Endodermal cell (in vitro differentiated cells): ENCODE measurements at places on chromosomes 5 and 9. TPM values are rescaled to one million over a fixed set of nuclear protein-coding genes. Genes with fewer than 3 reads are reported as not detected.
A peak's percentile ranks its signal among the peaks of the same experiment; 100 is the strongest.

Gene FOXE1
- total RNA-seq: 0.16 TPM in 1 of 3 replicates, not detected in the others

Gene PCDH1
- 45.4 to 73.6 TPM (median 47.6 TPM) in 3 replicates for total RNA-seq

Gene DIPK1B
- total RNA-seq: 35.1 and 35.7 TPM in 2 replicates

Gene ERMP1
- 32.7 to 47.0 TPM (median 36.0 TPM) in 3 replicates for total RNA-seq

Gene SLC1A3
- 1.7 and 2.6 TPM in 2 replicates for total RNA-seq

Gene PCDHA9
- total RNA-seq: 1.4 and 2.6 TPM in 2 replicates

Gene IL6ST
- 30.4 and 33.1 TPM in 2 replicates for total RNA-seq

Gene OTP
- not detected in 3 replicates for total RNA-seq

- no peak for DNase-seq
Observed at GRCh38 chr5:172710676-172711075, 60.3 kb downstream of the DUSP1 start.

DNA sequence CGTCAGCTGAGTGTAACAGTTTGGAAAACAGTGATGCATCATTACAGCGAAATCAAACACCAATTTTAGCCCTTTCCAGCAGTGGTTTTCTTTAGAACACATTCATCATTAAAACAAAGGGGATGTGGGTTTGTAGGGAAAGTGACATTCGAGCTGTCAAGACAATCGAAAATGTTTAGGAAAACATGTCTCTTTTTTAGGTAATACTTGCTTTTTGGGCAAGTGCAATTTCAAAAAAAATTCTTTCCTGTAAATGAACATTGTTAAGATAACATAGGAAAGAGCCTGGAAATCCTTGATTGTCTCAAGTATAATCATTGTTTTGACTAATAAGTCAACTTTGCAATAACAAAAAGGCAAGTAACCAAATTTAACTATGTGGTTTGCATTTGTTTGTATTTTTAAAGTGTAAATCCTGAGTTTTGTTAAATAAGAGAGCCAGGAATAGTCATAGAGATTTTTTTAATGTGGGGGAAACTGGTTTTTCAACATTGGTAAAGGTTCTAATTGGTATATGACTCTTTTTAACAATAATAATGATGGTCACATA is 182.5 kb downstream of the TTLL11 start:
- no peak for DNase-seq

GRCh38 chr5:122576256-122577016 is 198.4 kb upstream of the SNX2 start:
- no peak for DNase-seq

- no peak for DNase-seq
Observed at GRCh38 chr5:109865637-109866036, 175.9 kb downstream of the MAN2A1 start.

GRCh38 chr9:98516205-98516896 is 192.4 kb downstream of the GABBR2 start:
- no peak for DNase-seq

- DNase-seq: no peak
Observed at GRCh38 chr5:134110382-134110781, 4.1 kb upstream of the TCF7 start.

DNA sequence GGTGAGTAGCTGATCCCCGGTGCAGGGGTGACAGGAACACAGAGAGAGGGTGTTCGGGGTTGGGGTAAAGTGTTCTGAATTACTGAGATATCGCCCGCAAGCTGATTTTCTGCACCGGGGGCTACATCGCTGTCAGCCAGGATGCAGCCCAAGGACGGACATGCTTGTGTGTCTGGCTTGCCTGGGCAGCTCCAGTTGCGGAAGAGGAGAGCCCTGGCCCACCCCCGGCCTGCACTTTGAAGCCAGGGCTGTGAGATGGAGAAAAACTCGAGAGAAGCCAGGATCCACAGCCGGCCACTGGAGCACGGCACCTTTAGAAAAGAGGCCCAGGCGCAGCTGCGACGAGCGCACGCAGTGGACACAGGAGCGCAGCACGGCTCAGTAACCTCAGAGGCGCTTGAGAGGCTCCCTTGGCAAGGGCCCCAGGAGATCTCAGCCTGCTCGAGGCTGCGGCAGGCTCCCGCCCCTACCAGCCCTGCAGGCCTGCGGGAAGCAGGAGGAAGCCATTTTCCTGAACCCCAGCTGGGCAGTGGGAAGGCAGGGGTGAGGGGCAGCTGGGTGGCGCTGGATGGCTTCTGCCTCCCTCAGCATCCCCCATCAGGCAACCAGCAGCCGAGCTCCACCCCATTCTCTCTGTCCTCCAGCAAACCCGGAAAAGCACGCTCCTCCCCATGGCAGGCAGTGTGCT is 59.2 kb downstream of the C9orf50 start:
- peak; percentile 57 for DNase-seq

GRCh38 chr5:150404121-150404520 is 8.6 kb downstream of the CD74 start:
- no peak for DNase-seq

DNA sequence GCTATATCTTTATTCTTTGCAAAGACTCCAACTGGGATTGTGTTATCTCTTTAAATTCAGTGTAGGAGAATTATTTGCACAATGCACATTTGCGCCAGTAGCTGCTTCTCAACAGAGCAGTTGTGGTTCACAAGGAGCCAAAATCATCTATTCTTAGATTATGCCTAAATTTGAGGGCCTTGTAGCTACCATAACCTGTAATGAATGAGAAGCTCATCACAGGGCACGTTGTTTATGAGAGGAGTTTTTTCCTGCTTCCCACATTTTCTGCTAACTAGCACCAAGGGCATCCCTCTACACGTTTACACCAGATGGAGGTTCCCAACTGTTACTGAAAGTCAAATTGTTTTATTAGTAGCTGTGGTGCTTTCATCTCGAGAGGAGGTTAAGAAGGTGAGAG is 322.4 kb downstream of the TMEM161B start:
- DNase-seq: no peak

DNA sequence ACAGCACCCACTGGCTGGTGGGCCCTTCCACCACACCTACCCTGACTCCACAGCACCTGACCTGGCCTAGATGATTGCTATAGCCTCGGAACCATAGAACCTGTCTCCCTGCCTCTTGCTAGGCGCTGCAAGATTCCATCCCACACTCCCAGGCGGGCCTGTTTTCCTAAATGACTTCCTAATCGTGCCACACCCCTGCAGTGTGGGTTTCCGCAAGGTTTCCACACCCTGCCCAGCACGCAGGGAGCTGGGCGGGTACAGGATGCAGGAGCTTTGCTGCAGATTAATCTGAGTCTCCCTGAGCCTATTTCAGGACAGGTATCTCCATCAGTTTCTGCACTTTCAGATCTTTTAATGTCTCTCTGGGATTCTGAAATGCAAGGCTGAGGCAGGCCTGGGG is 62.9 kb downstream of the SHB start:
- DNase-seq: no peak

GRCh38 chr5:179550511-179551342 is at the start of gene RUFY1:
Gene RUFY1 (plus strand): TSS chr5:179550554. CDS start chr5:179550570, 16 bp downstream.
- DNase-seq: peak; percentile 91

GRCh38 chr5:6772886-6773285 is 59.7 kb downstream of the TENT4A start:
- no peak for DNase-seq

- DNase-seq: no peak
Observed at GRCh38 chr9:111805262-111805661, 10.5 kb upstream of the SHOC1 start.
